ENCODE measurements at places on chromosomes 1 and 21.

GRCh38 chr1:2858676-2859075 lies 57.2 kb upstream of the TTC34 start:
- no peak for DNase-seq

GRCh38 chr21:35004314-35004713 lies 44.8 kb downstream of the RUNX1 start:
- no peak for DNase-seq

DNA sequence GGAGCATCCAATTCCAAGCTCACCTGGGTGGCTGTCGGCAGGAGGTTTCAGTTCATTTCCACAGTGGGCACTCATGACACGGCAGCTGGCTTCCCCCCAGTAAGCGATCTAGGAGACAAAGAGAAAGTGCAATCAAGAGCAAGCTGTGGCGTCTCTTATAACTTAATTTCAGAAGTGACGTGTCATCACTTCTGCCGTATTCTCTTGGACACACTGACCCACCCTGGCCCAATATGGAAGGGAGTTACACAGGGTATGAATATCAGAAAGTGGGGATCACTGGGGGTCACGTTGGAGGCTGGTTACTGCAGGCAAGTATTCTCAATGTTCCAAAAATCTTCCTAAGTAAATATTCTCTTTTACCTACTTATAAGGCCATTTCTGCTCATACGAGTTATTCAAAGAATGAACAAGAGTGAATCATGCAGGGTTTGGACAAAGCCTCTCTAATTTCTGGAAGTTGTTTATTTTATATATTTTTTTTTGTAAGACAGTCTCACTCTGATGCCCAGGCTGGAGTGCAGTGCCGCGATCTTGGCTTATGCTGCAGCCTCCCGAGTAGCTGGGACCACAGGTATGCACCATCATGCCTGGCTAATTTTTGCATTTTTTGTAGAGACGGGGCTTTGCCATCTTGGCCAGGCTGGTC lies 46.5 kb upstream of the GREM2 start:
- DNase-seq, result no peak

- DNase-seq, result no peak
Measured at GRCh38 chr1:59901770-59902388, 24.7 kb downstream of the CYP2J2 start.

DNA sequence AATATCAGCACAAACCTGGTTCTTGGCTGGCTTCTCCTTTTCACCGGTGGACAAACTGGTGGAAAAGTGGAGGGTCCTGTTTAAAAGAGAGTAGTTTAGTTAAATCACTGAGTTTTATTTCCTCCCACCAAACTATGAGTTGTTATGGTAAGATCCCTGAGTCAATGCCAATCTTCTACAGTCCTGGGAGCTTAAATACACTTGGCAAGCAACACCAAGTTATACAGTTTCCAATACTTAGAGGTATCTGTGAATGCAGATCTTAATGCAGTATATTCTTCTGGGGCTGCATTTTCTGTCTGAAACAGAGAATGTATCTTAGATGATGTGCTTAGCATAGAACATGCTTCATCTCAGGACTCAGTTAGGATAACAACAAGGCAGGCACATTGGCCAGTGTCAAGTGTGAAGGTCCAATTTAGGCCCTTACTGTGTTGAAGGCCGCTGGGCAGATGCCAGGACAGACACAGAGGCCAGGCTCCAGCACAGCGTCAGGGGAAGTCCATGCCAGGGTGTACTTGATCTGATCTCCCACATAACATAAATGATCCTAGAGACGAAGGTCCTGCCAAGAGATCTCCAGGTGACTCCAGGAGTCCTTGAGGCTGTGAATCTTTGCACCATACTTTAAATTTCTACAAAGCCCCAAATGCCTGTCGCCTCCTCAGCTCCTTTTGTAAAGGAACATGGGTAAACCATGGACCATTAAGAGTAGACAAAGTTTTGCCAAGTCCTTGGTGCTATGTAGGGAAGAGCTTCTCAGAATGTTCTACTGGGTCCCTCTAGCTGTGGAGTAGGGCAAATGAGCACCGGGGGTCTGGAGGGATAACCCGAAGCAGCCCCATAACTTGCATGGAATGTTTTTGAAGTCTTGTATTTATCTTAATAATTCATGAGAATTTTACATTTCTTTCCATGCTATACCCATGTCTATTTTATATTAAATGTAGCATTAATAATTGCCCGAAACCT lies 76.8 kb downstream of the KCNJ15 start:
- DNase-seq, result no peak

DNA sequence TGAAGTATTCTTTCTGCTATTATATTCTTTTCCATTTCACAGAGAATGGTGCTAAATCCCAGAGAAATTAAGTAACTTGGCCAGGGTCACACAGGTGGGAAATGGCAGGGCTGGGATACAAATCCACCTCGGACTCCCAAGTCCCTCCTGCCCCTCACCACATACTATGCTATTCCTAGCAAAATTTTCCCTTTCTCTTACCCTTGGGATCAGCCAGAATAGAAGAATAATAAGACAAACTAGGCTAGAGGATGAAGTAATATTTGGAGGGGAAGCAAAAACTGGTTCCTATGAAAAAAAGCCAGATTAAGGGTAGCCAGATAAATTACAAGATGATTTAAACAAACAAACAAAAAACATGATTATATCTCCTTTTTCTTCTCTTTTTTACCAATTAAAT lies 62.5 kb downstream of the TGFB2 start:
- DNase-seq, result no peak

DNA sequence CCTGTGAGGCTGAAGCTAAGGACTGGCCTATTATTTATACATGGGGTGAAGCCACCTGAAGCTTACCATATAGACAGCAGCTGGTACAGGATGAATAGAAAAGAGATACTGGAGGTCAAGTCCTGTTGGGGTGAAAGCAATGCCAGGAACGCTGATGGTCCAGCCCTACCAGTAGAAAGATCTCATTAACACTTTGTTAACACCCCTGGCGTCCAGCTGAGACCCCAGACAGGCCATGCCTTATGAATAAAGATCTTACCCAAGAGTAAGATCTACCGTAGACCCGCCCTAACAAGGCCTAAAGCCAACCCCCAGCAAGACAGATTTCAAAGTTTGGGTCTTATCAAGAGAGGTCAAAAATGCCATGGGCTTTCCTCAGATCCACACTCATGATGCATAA lies 34.7 kb downstream of the ST3GAL3 start:
- DNase-seq, result no peak

GRCh38 chr1:180923887-180924286 lies 11.2 kb downstream of the KIAA1614 start:
- no peak for DNase-seq

GRCh38 chr1:85857991-85858390 lies 149.8 kb upstream of the ZNHIT6 start:
- no peak for DNase-seq

DNA sequence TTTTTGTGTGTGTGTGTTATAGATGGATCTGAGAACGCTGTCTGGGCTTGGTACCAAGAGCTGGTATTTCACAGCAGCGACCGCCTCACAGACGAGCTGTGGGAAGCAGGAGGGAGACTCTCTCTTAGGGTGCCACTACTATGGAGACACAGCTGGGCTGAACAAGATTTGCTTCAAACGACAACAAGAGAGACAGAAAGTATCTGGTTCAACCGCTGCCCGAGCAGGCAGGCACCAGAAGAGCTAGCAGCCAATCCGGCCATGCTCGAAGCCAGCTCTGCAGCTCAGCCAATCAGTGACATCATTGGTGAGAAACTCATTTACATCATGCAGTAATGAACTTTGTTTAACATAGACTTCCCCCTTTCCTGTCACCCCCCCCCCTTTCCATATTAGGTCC lies 341.3 kb downstream of the USP25 start:
- no peak for DNase-seq

DNA sequence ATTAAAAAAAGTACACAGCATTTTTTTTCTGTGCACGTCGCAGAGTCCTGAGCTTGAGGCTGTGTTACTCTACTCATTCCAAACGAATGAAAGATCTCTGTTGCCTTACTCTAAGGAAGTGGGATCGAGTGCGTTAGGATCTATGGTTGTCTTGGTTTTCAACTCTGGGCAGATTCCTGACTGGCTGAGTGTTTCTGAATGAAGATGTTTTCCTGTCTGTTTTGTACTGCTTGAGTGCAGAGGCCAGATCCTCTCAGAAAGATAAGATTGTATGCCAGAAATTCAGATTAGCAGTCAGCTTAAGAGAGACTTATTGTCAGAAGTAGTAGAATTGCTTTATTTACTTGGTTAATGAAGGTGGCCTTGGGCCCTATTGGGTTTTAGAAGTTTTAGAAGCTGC lies 14.0 kb downstream of the PLA2G2E start:
- DNase-seq, result no peak

- no peak for DNase-seq
Measured at GRCh38 chr1:149843431-149844041, 55.8 kb upstream of the BOLA1 start.

GRCh38 chr1:115040501-115040900 lies 10.9 kb downstream of the TSHB start:
- DNase-seq, result no peak

- no peak for DNase-seq
Measured at GRCh38 chr1:199685369-199685768, 342.1 kb upstream of the NR5A2 start.

Data from neuronal stem cell (in vitro differentiated cells).